Fibroblast of lung (primary cell): ENCODE measurements at places on chromosomes 3 and 15. TPM values are rescaled to one million over a fixed set of nuclear protein-coding genes. Genes with fewer than 3 reads are reported as not detected.

Gene HTR3E
- polyA plus RNA-seq: not detected in 2 replicates

Gene EXD1
- 0.02 TPM in 1 of 2 replicates, not detected in the other for polyA plus RNA-seq

DNA sequence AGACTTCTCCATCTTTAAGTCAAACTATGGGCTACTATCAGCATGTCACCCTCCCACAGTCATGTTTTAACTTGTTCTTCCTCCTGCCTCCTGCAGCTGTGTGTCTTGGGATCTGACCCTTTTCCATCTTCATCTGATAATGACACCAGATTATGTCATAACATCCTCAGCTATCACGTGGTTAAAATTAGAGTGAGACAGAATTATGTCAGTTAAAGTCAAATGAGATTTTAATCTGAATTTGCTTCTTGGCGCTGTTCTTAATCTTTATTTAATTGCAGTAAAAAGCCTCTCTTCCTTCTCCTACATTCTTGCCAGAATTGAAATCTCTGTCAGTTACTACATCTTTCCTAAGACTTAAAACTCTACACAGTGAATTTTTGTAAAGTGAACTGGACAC, 107.2 kb downstream of the ARPP21 start:
- DNase-seq: no peak

GRCh38 chr3:8996681-8997121, 33.4 kb upstream of the RAD18 start:
- DNase-seq: peak; percentile 32

Gene WNT5A
- polyA plus RNA-seq: 78.2 and 224 TPM in 2 replicates
